ENCODE measurements at places on chromosomes 1 and 21.

GRCh38 chr1:213201380-213202155, 150.5 kb downstream of the RPS6KC1 start:
- DNase-seq, result no peak

GRCh38 chr21:45957551-45957950, 24.0 kb upstream of the COL6A1 start:
- DNase-seq, result no peak

DNA sequence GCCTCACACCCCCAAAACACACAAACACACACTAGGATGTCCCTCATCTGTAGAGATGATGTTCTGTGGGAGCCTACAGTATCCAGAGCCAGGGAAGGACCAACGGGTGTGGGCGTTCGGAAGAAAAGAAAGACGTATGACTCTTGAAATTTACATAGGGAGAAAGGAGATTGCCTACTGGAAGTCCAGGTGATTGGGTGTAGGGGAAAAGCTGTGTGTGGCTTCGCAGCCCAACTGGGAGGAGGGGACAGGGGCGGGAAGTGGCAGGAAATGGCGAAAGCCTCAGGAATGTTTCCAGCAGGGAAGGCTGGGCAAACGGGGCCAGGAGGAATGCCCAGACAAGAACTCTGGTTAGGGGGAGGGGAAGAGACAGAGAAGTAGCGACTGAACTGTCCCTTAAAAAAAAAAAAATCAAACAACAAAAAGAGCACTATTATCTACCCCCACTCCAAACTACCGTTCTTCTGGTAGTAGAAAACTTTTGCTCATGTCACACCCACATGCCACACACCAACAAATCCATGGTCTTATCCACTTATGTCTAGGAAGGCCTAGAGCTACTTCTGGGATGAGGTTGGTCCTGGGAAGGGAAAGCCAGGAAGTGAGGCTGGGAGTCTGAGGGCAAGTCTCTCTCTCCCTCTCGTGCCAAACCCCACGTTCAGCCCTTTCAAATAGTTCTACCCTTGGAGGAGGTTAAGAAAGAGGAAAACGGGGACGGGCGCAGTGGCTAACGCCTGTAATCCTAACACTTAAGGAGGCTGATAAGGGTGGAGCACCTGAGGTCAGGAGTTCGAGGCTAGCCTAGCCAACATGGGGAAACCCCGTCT, 1.8 kb upstream of the CKS1B start:
- peak; percentile 81 for DNase-seq

DNA sequence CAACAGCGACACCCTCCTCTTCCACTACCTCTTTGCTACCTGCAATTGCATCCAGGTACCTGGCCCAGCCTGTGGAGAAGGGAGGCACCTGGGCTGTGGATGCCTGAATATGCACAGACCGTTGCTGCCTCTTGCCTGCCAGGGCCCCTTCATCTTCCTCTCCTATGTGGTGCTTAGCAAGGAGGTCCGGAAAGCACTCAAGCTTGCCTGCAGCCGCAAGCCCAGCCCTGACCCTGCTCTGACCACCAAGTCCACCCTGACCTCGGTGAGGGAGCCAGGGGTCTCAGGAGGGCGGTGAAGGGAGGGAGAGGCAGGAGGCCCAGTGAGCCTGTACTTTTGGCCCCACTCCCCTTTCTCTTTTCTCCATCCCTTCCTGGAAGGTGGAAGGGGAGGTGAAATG, 11.5 kb downstream of the PSRC1 start:
- DNase-seq, result no peak

- DNase-seq, result no peak
Measured at GRCh38 chr1:86119214-86119764, 37.3 kb downstream of the COL24A1 start.

GRCh38 chr21:38842079-38842478, 36.4 kb downstream of the ETS2 start:
- DNase-seq, result no peak

DNA sequence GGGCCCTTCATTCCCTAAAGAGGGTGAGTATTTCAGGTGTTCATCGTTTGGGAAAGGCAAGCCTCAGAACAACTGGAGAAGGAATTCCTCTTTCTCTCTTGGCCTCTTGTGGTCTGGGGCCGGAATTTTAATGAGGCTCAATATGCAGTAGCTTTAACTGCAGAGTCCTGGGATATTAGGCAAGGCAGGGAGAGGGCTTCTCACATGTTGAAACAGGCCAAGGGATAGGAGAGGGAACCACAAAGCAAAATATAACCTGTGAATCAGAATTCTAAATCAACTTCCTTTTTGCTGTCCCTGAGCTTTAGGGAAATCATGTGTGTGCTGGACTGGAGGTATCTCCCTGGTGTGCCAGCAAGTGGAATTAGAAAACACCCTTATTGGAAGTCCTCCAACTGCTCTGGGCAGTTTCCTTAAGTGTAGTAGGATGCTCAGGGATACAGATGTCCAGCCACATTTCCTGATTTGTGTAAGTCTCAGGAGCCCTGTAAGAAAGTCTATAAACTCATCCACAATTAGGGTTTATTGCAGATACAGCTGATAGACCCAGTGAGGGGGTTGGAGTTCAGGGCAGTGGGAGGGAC, 215.8 kb upstream of the ZRANB2 start:
- DNase-seq, result no peak

DNA sequence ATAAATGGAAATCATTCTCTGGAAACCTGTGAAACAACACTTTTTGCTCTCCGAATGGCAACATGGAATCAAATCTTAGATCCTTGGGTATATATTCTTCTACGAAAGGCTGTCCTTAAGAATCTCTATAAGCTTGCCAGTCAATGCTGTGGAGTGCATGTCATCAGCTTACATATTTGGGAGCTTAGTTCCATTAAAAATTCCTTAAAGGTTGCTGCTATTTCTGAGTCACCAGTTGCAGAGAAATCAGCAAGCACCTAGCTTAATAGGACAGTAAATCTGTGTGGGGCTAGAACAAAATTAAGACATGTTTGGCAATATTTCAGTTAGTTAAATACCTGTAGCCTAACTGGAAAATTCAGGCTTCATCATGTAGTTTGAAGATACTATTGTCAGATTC, 45.7 kb downstream of the PTGFR start:
- no peak for DNase-seq

- no peak for DNase-seq
Measured at GRCh38 chr1:100773444-100773843, 53.9 kb downstream of the VCAM1 start.

DNA sequence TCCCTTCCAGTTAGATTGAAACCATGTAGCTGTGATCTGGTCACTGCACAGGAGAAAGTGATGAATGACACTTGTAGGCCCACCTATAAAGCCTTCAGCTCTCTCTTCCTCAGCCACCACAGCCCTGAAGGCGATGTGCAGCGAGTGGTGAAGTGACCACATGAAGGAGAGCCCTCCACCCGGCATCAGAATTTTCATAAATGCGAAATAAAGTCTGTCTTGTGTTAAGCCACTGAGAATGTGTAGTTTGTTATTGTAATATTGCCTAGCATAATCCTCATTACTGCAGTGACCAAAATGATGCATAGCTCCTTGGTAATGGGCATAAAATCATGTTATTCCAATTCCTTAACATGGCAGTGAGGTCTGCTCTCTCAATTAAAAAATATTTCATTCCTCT, 122.1 kb upstream of the LYPLAL1 start:
- no peak for DNase-seq

- DNase-seq, result no peak
Measured at GRCh38 chr1:90434460-90434859, 282.6 kb downstream of the BARHL2 start.

DNA sequence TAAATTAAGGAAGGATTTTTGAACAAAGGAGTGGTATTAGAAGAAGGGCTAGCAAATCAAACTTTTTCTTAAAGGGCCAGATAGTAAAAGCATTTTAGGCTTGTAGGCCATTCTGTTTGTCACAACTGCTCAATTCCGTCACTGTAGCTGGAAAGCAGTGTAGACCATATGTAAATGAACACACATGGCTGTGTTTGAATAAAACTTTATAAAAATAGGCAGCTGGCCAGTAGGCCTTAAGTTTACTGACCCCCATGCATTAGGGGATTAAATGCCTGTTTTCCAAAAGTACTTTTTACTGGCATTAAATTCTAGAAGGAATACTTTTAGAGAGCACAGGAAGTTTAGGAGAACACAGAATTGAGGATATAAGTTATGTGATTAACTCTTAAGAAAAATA, 8.9 kb downstream of the IVNS1ABP start:
- no peak for DNase-seq

DNA sequence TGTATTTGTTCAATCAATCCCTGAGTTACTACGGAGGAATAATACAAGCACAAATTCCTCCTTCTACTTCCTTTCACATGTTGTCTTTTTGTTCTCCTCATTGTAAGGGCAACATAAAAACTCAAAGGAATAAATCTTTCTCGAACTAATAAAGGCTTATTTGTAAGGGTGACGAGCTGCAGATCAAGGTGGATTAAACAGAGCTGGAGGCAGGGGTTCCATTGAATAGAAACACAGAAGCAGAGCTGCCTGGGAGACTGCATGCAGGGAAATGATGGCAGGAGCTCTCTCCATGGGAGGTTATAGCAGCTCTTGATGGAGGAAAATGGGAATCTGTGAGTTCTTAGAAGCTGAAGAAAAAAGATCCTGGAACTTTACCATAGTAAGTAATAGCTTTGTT, 160.2 kb downstream of the CYYR1 start:
- DNase-seq, result no peak

DNA sequence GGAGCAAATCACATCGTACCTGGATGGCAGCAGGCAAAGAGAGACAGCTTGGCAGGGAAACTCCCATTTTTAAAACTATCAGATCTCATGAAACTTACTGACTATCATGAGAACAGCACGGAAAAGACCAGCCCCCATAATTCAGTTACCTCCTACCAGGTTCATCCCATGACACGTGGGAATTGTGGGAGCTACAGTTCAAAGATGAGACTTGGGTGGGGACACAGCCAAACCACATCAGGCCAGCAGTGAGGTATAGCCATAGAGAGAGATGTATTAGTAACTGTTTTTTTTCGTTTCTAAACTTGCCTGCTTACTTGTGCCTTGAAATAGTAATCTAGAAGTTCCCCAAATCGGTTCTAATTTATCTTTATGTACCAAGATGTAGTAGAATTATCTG, 48.9 kb downstream of the AK4 start:
- DNase-seq, result no peak

DNA sequence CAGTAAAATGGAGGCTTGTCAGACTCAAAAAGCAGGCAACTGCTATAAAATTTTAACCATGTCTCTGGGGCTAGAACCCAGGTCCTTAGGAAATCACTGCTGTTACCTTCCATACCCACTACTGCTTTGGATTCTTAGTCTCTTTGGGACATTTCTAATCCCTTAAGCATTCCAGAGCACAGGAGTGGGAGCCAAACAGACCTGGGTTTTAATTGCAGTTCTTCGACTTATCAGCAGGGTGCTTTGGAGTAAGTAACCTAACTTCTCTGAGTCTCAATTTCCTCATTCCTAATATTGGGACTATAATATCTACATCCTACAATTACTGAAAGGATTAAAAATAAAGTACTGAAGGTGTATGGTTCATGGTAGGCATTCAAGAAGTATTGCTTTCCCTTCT, 161.0 kb upstream of the BEND5 start:
- no peak for DNase-seq

GRCh38 chr1:65564493-65564892, 144.0 kb downstream of the LEPR start:
- DNase-seq, result no peak

- DNase-seq, result no peak
Measured at GRCh38 chr1:42370876-42371549, 9.6 kb upstream of the RIMKLA start.

DNA sequence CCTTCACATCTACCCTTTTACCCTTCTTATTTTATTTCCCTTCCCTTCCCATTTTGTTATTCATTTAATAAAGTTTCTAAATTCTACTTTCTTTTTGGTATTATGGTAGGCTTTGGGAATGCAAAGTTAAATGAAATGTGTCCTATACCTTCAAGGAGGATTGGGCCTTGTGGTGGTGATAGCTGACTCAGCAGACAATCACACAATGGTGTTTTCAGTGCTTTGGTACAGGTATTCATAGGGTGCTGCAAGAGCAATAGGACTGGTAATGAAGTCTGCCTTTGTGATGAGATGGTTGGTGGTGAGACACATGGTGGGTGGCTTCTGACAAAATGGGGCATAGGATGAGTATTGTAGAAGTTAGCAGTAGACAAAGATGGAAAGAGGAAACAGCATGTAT, 21.9 kb upstream of the SPAG17 start:
- no peak for DNase-seq

DNA sequence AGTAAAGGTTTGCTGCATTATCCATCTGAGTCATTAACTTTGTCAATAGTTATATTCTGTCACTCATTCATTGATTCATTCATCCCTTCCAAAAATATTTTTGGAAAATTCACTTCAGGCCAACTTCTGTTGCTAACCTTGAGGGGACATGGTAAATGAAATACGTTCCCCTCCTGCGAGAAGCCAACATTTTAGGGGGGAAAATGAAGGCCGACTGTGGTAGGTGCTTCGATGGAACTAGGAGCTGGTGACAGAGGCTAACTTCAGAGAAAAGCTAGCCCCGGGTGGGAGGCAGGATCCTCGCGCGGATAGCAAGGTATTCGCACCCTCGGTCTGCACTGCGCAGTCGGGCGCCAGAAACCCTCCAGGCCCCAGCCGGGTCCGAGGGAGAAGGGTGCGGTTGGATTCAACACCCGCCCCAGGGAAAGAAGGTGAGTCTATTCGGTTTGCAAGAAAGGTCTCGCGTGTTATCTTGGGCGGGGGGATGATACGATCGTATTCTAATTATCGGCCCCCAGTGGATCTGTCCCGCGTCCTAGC, 646 bp upstream of the RRP15 start:
- no peak for DNase-seq

DNA sequence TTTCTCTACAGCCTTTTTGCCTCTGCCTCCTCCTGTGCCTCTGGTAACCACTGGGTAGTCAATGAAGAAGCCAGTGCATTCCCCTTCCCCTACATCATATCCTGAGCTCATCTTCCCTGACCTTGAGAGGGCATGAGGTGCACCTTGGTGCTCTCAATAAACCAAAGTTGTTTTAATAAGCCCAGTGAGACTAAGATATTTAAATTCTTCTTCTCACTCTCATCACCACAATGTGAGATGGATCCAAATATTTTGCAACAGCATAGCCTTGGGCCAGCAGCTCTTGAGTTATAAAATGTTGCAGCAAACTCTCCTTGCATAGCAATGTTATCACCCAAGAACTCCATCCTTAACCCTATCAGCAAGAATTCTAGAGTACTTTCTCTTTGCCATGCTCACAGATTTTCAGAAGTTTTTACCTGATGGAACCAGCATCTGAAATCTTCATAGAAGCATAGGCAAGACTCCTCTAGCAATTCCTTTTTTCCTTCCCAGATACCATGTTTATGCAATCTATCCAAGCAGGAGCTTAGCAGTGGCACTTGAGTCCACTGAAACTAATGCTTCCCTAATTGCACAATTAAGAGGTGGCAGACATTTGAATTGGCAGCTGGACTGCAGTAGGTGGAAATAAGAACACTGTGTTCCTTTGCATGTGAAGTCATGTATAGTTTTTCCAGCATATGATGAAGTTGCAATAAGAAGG, 36.8 kb downstream of the CDC7 start:
- peak; percentile 59 for DNase-seq

DNA sequence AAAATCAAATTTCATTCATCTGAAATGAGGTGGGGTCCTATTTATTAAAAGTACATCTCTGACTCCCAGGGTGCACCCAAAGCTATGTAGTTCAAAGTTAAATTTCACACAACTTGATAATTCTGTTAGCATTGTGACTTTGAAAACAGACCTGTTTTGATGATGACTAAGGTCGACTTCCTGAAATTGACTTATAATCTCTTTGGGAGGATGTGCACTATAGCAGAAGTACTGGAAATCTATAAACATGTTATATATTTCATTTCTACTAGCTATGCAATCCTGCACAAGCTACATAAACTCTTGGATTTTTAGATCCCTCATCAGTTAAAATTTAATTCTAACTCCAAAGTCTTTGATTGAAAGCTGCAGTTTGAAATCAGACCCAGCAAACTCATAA, 507.6 kb downstream of the NEGR1 start:
- DNase-seq, result no peak
